T follicular helper cell (primary cell): ENCODE measurements at places on chromosomes 16 and 17.
A peak's percentile ranks its signal among the peaks of the same experiment; 100 is the strongest.

- no peak for DNase-seq
Observed at GRCh38 chr17:51647826-51648225, 387.5 kb downstream of the UTP18 start.

DNA sequence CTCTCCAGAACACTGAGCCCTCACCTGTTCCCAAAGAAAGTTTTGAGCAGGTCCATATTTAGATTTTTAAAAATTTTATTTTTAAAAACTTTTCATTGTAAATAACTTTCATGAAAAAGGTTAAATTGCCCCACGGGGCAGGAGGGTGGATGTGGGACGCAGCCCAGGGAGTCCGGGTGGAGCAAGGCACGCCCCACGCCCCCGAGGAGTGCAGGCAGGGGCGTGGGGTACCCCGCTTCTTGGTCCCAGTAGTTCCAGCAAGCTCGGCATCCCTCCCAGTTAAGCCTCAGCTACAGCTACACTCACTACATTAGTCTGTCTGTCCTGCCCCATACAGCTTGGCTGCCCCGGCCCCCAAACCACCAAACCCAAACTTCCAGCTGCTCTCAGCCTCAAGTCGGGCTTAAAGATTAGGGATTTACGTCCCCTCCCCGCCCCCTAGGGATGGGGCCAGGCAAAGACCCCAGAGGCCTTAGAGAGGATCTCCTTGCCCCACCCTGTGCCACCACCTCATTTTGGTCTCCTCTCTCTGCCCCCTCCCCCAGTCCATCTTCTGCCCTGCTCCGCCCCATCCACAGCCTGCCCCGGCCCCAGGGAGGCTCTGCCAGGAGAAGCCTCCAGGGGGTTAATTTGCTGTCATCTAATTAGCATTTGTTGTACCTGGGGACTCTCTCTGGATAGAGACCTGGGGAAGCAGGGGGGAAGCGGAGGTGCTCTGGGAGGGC, 4.6 kb downstream of the FOXJ1 start:
- no peak for DNase-seq

DNA sequence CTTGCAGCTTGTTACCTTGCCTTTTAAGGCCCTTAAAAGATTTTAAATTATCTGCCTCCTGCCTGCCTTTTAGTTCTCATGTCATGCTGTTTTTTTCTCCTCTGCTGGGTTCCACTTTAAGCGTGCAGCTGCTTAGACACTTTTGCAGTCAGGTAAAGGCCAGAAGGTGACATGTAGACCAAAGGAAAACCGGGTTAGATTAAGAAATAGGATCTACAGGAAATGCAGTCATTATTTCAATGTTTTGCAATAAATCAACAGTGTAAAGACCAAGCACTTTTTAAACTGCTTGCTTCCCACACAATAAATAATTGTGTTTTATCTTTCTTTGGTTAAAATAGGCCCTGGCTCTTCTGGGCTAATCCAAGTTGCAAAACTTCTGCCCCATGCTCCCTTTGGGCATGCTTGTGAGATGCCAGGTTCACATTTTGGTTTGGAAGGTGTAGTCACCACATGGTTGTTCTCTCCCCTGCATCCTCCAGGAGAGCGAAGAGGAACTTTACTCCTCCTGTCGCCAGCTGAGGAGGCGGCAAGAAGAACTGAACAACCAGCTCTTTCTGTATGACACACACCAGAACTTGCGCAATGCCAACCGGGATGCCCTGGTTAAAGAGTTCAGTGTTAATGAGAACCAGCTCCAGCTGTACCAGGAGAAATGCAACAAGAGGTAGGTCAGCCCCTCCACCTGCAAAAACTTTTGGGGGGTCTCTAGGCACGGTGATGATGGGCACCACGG, 54.9 kb downstream of the SDR42E1 start:
- DNase-seq, result no peak

DNA sequence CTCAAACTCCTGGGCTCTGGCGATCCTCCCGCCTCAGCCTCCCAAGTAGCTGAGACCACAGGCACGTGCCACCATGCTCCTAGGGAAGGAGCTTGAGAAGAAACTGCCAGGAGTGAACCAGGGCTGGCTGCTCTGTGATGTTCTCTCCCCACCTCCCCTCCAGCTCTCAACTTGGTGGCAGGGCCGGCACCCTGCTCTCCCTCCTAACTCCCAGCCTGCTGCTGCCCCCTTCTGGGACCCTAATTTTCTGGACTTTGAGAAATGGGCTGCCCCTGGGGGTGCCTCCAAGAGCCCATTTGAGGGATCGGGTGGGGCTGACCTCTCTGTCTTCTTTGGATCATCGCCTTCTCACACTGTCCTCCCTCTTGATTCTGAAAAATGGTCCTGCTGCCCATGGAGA, 14.9 kb upstream of the STAT3 start:
- no peak for DNase-seq

DNA sequence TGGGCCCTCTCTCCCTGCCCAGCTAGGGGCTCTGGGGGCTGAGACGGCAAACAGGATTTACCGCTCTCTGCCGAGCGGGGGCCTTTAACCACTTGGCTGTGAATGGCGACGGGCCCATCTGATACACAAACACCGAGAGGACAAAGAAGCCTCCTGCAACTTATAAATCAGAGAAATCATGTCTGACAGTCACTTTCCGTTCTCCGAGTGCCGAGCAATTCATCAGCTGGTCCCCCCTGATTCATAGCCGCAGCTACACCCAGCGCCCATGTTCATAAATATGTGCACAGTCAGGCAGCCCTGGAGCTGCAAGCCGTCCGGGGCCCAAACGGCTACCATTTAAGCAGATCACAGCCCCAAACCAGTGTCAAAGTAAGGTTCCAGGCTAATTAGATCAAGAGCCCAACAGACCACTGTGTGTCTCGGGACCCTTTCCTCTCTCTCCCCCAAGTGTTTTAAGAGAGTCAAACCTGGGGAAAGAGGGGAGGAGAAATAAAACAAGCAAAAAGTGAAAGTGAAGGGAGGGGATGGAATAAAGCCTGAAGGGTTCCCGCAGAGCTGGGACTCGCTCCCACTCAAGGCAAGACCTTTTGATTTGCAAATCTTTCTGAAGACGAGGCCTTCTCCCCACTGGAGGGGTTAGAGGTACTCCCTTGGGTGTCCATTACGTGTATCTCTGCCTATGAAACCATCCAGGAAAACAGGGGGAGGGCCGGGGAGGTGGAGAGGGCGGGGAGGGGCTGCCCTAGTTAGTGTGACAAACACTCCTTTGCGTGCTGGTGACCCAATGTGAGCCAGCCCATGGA, 154.7 kb downstream of the C16orf78 start:
- no peak for DNase-seq

DNA sequence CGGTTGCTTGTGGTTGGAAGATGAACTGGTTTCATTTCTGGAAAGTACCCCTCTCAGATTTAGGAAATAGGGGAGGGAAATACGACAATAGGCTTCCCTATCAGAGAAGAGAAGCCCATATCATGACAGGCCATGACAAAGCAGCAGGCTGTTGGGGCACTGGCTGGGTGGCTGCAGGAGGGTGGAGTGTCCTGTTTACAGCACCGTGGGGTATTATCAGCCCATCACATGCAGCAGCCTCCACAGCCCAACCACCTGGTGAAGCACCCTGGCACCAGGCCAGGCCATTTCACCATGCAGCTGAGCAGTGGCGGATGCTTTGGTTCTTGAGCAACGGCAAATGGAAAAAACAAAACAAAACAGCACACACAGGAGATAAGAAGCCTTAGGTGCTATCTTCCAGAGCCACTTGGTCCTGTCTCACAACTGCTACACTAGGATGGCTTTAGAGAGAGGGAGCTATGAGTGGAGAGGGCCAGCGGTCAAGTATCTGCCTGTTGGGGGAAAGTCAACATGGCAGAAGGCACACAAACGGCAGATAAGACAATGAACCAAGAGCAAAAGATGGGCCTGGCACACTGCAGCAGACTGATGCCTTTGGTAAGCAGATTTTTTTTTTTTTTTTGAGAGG, 24.2 kb downstream of the FAM117A start:
- DNase-seq, result peak; percentile 95

- no peak for DNase-seq
Observed at GRCh38 chr17:41416479-41416878, 7.9 kb downstream of the KRT37 start.

GRCh38 chr17:5110816-5111215, 862 bp downstream of the ZNF232 start:
- no peak for DNase-seq

- no peak for DNase-seq
Observed at GRCh38 chr17:58541249-58541648, 26.8 kb upstream of the MTMR4 start.

DNA sequence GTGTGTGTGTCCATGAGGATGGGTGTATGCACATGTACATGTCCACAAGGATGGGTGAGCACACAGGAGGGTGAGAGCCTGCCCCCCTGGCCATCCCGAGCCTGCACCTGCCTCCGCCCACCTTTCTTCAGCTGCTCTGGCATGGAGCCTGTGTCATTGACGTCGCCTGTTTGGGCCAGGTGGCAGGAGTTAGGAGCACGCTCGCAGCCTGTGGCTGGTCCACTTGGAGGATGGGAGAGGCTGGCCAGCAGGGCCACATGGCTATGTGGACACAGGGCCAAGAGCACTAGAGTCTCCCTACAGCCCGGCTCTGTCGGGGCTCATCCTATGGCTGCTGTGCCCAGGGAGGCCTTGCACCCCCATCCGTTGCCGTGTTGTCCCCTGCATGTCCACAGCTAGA, 21.4 kb downstream of the BAHCC1 start:
- DNase-seq, result no peak

GRCh38 chr16:23119570-23119969, 29.7 kb downstream of the USP31 start:
- DNase-seq, result no peak

GRCh38 chr16:57146735-57147134, 39.1 kb downstream of the PSME3IP1 start:
- DNase-seq, result no peak

DNA sequence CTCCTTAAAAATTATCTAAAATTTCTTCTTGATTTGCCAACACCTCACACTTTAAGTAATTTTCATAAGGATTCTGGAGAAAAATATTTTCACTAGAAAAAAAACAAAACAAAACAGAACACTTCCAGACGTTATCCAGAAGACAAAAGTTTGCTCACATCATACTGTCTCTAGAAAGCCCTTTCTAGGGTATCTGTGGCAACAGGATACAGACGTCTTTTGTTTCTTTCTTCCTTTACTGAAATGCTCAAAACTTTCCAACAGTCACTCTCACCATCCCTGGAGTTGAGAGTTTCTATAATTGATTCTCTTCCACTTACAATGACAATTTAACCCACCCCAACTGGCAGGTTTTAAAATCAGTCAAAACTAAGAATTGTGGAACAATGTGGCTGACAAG, 2.6 kb downstream of the ZC3H7A start:
- no peak for DNase-seq

DNA sequence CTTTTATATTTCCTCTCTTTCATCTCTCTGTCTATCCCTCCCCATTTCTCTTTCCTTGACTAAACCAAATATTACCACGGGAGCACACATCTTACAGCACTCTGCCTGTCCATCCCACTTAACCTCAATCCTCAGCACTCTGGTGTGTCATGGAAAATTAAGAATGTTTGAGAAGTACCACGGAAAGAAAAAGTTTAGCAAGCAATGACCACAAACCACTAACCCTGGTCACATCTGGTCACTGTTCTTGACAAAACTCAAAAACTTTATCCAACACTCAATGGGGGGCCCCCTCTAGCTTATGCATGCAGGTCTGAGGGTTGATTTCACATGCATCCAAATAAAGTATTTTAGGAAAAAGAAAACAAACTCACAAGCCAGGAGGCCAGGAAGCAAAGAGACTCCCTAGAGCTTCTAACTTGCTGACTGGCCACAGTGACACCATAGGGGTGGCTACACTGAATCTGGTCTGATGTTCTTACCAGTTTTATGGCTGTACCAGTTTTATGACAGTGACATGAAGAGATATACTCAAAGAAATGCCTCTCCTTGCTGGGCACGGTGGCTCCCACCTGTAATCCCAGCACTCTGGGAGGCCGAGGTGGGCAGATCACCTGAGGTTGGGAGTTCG, 229.2 kb downstream of the STX8 start:
- no peak for DNase-seq

GRCh38 chr17:66724581-66725341, 110.2 kb upstream of the CACNG5 start:
- no peak for DNase-seq

- DNase-seq, result no peak
Observed at GRCh38 chr17:49496867-49497147, 1.7 kb downstream of the NGFR start.

GRCh38 chr16:85304337-85304736, 192.1 kb upstream of the CIBAR2 start:
- DNase-seq, result no peak

- no peak for DNase-seq
Observed at GRCh38 chr16:62967163-62967562, 930.9 kb upstream of the CDH8 start.

GRCh38 chr16:54200161-54200534, 86.4 kb downstream of the IRX3 start:
- DNase-seq, result no peak

GRCh38 chr17:31570231-31570630, 178.8 kb downstream of the RAB11FIP4 start:
- DNase-seq, result no peak

DNA sequence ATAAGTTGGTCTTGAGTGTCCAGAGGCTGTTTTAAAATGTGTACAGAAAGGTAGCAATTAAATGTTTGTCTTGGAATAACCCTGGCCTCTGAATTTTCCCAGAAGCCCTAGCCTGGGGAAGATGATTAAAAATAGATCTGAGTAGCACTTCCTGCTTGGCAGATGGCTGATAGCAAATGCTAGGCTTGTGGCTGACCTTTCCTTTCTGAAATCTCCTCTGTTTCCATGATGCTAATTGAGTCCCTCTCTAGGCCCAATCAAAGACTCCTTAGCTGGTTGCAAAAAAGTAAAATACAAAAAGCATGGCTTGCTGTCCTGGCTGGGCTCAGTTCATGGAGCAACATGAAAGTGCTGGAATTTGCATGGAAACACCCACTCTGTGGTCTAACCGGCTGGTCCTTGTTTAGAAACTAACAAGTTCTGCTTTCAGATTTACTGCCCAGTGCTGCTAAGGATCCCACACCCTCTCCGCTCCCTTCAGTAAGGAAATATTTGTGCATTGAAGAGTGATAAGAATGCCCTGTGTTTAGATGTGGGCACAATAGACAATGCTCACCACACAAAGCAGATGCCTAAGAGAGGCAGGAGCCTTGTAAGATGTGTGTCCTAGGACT, 40.8 kb downstream of the YPEL2 start:
- no peak for DNase-seq

DNA sequence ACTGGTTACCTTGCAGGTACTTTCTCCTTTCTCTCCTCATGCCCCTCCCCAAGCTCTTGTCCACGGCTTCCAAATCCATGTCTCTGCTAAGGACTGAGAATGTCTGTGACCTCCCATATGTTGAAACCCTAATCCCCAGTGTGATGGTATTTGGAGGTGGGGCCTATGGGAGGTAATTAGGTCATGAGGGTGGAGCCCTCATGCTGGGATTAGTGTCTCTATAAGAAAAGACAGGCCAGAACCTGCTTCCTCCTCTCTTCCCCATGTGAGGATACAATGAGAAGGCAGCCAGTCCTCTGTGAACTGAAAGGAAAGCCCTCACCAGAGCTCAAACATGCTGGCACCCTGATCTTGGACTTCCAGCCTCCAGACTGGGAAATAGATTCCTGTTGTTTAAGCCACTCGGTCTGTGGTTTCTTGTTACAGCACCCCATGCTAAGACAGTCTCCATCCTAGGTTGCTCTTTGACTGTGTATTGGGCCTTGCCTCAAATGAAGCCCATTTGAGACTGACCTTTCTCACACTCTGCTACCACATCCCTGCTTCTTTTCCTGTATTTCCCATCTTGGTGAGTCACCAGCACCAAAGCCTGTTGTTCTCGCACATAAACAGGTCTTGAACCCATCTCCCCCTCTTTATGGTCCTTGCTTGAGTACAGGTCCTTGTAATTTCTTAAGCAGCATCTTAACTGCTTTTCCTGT, 135.0 kb downstream of the CDK5R1 start:
- no peak for DNase-seq
